Fibroblast of mammary gland (primary cell): ENCODE measurements at places on chromosomes 3 and 15.
A peak's percentile ranks its signal among the peaks of the same experiment; 100 is the strongest.

DNA sequence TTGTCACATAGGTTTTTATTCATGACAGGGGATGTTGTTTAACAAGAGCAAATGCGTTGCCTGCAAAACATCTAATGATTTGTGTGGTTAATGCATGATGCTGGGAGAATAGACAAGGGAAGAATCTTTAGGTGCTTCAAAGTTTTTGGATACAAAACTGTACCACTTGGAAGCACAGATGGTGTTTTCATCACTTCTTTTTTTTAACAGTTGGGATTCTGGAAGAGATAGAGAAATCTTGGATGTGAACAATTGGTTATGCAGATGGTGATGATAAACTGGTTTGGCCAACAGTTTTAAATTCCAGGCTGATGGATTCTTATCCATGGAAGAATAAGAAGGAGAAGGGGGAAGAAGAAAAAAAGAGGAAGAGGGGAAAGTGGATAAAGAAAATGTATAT is 379.4 kb downstream of the KCNH8 start:
- DNase-seq = no peak

- peak; percentile 40 for DNase-seq
These were observed 125.0 kb upstream of the LIPC start for GRCh38 chr15:58306591-58307312.

DNA sequence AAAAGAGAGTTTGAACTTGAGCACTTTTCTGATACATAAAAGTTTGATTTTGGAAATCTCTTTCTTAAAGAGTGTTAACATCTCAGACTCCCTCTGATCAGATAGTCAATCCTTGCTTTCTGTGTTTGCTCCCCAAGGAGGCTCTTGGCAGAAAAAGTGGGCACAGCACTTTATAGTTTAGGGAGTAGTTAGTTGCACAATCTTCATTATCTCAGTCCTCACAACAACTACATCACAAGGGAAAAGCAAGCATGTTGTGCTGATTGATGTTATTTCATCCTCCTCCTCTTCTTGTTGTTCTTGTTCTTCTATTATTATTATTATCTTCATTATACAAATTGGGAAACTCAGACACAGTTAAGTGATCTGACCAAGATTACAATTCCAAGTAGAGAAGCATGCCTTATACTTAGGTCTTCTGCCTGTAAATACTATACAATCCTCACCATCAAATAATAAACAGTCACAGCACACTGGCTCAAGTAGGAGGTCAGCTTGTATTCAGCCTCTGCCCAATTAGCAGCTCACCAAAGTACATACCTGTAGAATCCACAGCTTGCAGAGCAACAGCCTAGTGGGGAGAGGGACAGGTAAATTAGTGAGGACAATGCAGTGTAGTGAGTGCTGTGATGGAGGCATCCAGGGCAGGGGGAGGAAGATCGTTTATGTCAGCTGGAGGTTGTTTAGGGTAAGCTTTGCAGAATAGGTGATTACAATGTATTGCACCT is 304.1 kb upstream of the MME start:
- no peak for DNase-seq

DNA sequence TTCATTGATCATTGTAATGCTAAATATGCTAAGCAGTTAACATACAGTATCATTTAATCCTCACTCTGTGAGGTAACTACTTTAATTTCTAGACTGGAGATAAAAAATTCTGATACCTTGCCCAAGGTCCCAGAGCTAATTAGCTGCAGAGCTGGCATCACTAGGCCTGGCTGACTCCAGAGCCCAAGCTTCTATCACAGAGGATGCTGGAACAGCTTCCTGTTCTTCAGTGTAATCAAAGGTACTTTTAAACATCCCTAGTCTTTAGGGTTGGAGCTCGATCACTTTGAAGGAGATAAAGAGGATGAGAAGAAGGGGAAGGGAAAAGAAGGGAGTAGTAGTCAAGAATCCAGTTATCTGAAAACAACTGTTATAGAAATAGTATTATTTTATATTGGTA is 37.1 kb upstream of the BOC start:
- no peak for DNase-seq

- peak; percentile 99 for DNase-seq
These were observed 64.4 kb upstream of the PPARG start for GRCh38 chr3:12224181-12225147.

DNA sequence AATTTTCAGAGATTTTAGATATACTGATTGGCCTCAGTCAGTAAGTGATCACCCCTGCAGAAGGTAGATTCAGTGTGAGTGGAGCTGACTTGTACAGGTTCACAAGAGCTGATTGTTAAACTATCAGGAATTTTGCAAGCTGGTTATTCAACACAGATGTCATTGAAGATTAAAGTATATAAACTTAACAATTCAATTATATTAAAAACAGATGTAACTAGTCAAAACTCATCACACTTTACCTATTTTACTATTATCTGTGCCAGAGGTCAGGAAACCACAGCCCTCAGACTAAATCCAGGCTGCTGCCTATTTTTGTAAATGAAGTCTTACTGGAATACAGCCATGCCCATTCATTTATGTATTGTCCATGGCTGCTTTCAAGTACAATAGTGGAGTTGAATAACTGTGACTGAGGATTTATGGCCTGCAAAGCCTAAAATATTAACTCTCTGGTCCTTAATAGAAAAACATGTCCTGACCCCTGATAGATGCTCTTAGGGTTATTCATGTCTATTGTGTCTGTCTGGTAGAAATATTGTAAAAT is 429.3 kb upstream of the PDZRN3 start:
- no peak for DNase-seq

DNA sequence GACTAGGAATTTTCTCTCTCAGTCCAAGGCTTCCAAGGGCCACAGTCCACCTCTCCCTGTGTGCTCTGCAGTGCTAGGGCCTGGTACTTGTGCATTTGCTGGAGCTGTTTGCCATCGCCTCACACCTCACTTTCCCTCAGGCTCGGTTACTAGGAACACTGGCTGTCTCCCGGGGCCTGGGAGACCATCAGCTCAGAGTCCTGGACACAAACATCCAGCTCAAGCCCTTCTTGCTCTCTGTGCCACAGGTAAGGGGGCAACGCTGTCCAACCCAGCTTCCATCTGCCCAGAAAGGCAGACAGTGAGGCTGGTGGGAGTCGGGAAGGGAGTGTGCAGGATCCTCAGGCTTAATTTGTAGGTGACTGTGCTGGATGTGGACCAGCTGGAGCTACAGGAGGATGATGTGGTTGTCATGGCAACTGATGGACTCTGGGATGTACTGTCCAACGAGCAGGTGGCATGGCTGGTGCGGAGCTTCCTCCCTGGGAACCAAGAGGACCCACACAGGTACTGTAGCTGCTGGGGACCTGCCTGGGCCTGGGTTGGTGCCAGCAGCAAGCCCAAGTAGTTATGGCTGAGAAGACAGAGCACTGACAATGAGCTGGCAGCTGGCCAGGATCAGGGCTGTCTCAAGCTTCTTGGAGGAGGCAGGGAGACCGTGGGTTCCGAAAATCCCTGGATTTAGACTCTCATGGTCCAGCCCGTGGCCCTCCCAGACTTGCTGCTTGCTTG is 3.4 kb downstream of the PPM1M start:
- no peak for DNase-seq

- no peak for DNase-seq
These were observed 30.5 kb upstream of the PXYLP1 start for GRCh38 chr3:141201122-141201521.

DNA sequence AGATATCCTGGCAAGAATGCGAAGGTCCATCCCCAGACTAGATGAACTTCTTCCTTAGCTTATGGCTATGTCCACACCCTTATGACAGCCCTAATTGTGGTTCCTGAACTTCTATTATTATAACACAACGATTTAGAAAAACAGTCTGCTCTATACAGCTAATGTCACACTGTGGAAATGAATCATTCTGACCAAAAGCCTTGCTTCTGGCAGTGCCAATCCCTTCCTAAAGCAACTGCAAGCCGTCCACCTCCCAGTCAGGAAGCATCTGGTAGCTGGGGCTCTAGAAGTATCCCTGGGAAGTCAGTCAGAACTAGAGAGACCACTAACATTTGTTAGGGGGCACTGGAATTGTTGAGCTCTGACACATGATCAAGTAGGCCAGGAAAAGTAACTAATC is 45.0 kb downstream of the MYO5A start:
- peak; percentile 77 for DNase-seq

GRCh38 chr3:121431726-121432517 is 113.9 kb downstream of the POLQ start:
- peak; percentile 64 for DNase-seq

DNA sequence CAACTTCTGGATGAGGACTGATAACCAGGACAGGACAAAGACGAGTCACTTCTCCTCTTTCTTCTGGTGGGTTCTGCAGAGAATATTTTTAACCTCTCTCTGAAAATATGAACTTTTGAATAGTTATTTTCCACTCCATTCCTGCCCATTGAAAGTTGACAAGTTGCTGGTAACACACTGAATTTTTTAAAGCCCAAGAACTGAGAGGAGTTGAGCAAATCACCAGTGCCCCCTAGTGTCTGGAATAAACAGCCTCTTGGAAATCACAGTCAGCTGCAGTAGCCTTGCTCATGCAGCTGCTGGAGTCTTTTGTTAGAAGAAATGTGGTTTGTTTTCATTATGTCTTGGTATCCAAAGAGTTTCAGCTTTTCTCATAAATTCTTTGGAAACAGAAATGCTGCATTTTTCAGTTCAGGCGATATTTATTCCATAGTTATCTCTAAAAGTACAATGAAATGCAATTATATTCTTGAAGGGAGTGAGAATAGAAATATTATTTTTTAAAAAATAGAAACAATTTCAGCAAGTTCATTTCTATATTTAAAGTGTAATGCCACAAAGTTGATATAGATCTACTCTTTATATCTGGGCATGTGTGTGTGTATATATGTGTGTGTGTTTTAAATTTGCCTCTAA is 741.0 kb upstream of the CBLB start:
- DNase-seq = peak; percentile 92

GRCh38 chr3:186705882-186706780 is 11.0 kb upstream of the KNG1 start:
- no peak for DNase-seq

DNA sequence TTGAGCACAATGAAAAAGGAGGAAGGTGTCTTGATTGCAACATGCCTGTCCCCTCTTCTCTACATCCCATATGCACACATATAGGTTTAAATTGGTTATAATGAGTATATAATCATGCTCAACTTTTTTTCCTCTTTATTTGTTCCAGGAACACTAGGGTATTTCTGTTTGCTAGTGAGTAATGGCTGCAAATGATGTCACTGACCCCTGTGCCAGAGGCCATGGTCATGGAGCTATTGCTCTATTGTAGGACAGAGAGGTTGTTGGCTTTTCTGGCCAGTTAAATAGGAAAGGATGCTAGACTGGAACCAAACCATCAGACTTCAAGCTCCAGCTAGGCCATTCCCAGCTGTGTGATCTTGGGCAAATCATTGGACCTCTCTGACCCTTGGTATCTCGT is 9.6 kb downstream of the ARHGEF3 start:
- DNase-seq = peak; percentile 35
